NCI-H1436 treated with DMSO at 0.1 percent for 48 hours (cell line): ENCODE measurements at places on chromosomes 12 and 14.

DNA sequence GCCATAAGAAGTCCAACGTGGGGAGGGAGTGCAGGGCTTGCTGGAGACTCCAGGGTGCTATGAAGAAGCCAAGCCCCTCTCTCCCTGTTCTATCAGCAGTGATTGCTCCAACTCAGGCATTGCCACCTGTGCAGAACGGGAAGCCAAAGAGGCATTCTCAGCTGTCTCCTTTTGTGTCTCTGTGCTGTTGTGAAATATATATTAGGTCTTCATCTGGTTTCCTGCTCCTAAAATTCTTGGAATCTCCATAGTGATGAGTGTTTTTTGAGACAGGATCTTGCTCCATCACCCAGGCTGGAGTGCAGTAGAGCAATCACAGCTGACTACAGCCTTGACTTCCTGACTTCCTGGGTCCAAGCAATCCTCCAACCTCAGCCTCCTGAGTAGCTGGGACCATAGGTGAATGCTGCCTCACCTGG lies 51.2 kb upstream of the AEBP2 start:
- no peak for DNase-seq

- DNase-seq, result no peak
These were observed 93.7 kb downstream of the HMGA2 start for GRCh38 chr12:65918021-65918420.

GRCh38 chr14:58637040-58637390 lies 747 bp upstream of the DACT1 start:
- no peak for DNase-seq

DNA sequence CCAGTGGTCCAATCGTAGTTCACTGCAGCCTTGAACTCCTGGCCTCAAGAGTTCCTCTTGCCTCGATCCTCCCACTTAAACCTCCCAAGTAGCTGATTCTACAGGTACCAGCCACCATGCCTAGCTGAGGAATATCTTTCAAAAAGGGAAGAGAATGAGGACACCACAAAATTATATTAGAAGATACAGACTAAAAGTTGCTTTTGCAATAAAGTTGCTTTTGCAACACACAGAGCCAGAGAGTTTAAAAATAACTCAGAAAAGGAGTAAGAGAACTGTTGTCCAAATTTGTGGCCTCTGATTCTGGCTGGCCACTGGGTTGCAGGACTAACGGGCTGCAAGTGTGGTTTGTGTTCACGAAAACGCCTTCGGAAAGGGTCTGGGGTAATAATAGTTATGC lies 19.8 kb downstream of the TMEM253 start:
- no peak for DNase-seq

DNA sequence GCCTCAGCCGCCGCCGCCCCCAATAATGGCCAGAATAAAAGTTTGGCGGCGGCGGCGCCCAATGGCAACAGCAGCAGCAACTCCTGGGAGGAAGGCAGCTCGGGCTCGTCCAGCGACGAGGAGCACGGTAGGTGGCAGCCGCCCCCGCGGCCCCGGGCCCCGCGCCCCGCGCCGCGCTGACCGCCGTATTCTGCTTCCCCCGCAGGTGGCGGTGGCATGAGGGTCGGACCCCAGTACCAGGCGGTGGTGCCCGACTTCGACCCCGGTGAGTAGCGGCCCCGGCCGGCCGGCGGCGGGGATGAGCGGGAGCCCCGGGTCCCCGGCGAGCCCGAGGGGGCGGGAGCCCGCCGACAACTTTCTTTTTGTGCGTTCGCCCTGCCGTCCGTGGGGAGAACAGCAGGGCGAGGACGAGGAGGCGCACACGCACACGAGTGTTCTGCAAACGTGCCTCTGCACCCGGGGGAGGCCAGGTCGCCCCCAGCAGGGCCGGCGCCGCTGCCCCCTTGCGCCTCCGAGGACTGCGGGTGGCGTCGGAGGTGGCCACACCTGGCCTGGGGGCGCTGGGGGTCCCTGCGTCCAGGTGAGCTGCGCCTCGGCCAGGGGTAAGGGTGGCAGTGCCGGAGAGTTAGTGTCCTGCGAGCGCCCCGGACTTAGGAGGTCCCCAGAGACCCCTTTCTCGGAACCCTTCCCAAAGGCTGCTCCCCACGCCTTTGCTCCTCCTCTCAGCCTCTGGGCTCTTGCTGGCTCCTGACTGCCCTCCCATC lies 794 bp downstream of the RCOR1 start:
- no peak for DNase-seq

DNA sequence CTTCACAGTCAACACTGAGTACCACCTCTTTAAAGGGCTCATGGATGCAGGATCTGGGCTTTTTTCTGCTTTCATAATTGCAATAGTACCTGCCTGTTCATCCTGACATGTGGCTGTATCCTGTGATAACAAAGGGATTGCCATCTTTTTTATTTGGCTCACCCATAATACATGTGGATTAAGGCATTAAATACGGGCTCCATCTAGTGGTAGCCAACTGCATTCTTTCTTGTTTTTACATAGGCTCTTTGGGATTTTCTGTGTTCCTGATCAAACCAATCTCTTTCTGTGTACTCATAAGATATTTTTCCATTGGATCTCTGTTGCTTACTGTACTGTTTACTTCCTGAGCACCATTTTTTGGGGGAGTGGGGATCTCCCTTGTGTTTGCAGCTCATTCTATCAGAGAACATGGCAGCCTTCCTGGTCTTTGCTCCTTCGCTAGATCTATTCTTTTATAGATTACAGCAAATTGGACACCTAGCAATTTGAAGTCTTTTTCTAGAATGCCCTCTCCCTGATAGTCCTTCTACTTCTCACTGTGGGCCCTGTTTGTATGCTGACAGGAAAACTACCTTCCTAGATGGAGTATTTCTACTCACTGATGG lies 723.4 kb upstream of the MDGA2 start:
- DNase-seq, result no peak

DNA sequence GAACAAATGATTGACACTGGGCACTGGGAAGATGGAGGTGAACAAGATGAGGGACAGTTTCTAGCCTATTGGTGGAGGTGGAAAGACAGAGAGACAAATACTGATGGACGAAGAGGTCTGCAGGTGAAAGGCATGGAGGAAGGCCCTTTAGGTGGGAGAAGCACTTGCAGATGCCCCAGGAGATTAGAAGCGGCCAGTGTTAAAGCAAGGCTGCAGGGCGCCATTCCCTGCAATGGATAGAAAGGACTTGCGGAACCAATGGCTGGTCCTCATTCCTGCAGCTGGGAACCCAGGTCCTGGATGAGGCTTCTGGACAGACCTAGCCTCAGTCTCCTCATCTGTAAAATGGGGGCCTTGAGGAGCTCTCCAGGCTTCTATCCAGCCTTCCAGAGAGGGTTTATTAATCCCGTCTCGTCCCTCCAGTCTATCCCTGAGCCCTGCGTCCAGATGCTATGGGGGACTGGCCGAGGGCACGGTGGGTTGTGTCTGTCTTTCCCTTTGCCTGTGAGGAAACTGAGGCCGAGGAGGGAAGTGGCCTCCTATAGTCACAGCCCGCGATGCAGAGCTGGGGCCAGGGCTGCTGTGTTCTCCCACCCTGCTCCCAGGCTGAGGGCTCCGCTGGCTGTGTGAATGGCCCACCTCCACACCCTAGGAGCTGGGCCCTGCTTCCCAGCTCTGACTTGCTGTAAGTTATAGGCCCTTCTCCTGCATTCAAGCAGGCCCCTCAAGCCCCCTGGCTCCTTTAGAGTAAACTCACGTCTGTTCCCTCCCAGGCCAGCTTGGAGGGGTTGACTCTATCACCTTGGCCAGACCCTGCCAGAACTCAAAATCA lies 33.0 kb downstream of the CYP46A1 start:
- DNase-seq, result no peak

DNA sequence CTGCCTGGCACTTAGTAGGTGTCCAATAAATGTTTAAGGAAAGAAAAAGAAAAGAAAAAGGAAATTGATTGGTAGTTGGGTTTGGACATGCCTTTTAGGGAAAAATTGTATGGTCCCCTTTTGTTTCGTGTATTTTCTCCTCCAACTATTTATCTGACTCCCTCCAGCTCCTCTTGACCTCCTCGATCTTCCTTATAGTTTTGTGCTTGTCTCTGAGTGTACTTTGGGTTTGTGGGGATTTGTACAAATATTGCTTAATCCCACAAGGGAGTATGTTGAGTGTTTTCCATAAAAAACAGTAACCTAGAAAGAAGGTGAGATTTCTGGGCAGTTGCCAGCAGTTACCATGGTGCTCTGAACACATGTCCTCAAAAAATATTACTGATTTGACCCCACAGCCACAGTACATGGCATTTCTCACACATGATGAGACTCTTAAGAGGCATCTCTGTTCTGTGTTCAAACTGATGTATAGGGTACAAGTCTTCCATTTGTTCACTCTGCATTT lies 15.7 kb downstream of the PLEKHG7 start:
- DNase-seq, result no peak

DNA sequence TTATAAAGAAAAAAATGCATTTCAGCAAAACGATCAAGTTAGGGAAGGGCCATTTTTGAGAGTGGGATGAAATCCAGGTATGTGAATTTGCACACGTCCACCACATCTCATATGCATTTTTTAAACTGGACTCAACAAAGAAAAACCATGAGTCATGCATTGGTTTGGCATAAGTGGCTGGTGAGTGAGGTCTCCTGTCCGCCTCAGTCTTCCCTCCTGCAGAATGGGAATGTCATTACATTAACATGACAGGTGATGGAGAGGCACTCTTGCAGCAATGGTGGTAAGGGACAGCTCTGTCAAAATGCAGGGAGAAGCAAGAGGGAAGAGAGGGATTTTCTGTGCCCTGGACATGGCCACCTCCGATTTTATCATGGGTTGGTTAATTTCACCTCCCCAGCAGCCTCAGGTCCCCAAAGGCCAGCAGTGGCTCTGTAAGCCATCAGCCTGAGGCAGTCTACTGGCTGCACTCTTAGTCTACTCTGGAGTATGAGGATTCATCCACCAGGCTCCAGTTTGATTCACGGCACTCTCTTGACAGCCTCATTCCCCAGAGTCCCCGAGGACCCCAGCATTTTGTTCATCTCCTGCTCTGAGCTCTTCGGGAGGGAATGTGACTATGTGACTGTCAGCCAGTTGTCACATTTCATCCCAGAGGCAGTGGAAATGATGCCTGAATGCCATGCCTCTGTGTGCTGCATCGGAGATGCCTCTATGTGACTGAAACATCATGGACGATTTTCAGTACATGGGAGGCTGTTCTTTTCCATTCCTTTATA lies 17.1 kb upstream of the PWP1 start:
- no peak for DNase-seq

DNA sequence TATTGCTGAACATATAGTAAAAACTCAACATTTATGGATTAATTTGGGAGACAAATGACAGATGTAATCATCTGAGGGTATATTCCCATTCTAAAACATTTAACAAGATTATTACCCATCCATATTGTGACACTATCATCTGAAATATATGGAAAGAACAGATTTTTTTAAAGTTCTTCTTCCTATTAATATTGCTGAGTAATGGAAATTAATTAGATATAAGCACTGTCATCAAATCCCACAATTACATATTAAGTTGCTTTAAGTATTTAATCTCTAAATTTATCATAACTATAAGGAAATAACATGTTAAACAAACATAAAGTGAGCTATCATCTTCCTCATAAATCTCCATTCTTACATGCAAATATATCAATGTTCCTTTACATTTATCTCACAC lies 22.0 kb downstream of the EML5 start:
- DNase-seq, result no peak

GRCh38 chr14:104700225-104700651 lies 10.8 kb downstream of the INF2 start:
- DNase-seq, result no peak

- DNase-seq, result no peak
These were observed 17.4 kb upstream of the PYGL start for GRCh38 chr14:50961605-50962221.

- DNase-seq, result no peak
These were observed 16.3 kb downstream of the ELK3 start for GRCh38 chr12:96210376-96211055.

GRCh38 chr12:19665121-19665900 lies 226.0 kb downstream of the AEBP2 start:
- no peak for DNase-seq

DNA sequence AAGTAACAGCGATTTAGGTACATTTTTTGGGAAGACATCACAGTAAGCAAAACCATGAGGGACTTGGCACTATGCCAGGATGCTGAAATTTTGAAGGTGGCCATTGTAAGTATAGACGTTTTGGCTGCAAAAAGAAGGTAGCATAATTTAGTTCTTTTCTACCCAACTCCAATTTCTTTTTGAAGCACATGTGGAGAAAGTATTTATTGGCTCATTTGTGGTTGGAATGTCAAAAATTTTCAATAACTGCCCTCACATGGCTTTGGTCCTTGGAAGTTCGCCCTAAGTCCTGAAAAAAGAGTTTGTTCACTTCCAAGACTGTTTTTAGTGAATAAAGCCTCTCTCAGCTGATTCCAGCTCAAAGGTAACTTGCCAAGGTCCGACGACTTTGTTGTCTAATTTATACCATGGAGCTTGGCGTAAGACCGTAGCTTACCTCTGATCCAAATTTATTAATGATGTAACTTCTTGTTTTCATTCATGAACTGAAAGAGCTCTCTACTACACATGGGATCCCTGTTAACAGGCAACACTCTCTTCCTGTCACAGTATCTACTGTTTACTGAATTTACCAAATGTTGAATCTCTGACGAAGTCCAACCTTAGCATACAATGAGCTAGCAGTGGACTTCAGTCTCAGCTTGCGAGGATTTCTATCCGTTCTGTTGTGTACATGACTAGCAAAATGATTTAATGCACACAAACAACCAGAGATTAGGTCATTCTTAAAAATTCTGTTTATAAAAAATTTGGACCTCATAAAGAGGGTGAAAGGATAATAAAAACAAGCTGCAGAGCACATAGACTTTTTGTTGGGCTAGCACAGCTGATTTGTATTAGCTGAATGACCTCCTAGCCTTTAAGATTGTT lies 49.0 kb downstream of the MSRB3 start:
- no peak for DNase-seq

DNA sequence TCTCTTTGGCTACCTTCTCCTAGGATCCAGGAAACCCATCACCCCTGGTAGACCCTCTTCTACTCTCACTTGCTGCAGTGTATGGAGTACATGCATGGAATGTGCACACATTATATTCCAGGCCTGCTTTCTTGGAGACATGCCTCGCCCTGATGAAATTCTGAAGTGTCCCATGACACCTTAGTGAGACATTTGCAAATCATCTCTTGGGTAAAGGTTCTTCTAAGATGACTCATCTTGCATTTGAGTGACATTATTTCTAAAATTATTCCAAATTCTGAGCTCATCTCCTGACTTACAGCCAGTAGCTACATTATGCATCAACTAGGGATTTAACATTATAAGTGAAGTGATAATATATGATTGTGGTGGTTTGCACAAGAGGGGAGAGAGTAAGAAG lies 49.8 kb downstream of the SDR9C7 start:
- DNase-seq, result no peak

DNA sequence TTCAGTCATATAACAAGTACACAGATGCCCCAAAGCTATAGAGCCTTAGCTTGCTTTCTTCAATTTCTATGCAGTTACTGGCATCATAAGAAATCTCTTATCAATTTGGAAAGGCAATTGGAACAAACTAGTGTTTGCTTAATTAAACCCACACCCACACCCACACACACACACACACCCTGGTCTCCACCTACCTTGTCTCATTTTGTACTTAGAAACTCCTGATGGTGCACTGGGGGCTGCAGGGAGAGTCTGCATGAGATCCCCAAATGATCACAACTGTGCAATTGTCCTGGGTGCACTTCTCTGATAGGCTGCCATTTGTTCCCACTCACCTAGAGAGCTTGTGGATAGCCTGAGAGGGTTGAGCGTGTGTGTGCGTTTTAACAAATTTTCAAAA lies 40.5 kb upstream of the PTCSC3 start:
- no peak for DNase-seq

GRCh38 chr14:34450542-34450915 lies 11.5 kb downstream of the SPTSSA start:
- DNase-seq, result peak; percentile 33

- DNase-seq, result no peak
These were observed 33.1 kb upstream of the SLC35F4 start for GRCh38 chr14:57898837-57899572.

- no peak for DNase-seq
These were observed 17.8 kb downstream of the NCOR2 start for GRCh38 chr12:124549629-124550028.
